ENCODE measurements at places on chromosomes 3 and 15.

DNA sequence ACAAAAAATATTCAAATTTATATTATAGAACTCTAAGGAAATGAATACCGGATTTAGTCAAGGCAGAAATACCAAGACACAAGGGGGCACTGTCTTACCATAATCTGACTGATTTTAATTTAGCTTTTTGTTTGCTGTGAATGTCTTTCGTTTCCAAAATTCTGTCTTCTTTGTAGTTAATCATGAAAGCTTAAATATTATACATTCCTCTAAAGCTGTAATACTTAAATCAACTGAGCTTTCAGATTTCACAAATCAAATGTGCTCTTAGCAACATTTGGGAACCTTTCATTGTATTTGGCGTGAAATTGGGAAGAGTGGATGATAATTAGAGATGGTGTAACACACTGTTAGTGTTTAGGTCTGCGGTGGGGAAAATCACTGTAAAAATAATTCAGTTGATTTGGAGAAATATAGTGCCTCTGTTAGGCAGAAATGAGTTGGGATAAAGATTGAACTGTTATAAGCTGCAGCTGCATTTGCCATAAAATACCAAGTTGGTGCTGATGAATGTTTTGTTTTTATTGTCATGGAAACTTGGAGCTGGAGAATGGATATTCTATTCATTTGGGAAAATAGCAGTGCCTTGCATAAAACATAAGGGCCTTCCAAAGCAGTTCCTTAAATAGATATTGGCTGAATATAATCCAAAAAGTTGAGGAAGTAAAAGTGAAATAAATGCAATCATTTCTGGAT is 228.2 kb downstream of the TCF12 start:
- DNase-seq = no peak

- DNase-seq = no peak
These were observed 76.8 kb downstream of the LEKR1 start for GRCh38 chr3:156902916-156903315.

DNA sequence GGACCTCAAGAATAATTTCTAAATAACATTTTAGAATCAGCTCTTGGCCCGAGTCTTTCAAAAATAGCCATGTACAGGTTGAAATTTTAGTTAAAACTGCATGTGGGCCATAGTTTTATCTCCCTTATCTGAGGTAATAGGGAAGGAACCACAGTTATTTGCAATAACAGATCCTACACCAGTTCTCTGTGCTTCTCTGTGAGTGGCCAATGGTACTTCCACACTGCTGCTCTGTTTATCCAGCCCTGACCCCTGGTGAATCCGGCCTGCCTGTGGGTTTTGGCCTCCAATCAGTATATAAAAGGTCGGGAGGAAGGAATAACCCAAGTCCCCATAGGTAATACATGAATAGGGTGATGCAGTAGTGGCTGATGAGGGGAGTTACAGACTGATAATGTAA is 48.0 kb upstream of the TNIK start:
- no peak for DNase-seq

GRCh38 chr15:88223084-88223483 is 33.5 kb downstream of the NTRK3 start:
- no peak for DNase-seq

DNA sequence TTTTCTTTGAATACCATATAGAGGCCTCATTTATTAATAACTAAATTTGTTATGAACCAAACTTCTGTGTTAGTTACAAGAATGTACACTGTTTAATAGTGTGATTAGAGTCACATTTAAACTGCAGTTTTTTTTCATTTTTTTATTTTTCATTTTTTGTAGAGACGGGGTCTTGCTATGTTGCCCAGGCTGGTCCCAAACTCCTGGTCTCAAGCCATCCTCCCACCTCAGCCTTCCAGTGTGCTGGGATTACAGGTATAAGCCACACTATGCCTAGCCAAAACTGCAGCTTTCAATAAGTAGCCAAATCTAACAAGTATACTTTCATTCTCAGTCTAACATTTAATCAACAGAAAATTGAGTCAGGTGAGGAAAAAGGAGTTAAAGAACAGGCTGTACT is 10.2 kb upstream of the ATP11B start:
- no peak for DNase-seq

- no peak for DNase-seq
These were observed 118.7 kb downstream of the PPM1L start for GRCh38 chr3:160874736-160875135.

DNA sequence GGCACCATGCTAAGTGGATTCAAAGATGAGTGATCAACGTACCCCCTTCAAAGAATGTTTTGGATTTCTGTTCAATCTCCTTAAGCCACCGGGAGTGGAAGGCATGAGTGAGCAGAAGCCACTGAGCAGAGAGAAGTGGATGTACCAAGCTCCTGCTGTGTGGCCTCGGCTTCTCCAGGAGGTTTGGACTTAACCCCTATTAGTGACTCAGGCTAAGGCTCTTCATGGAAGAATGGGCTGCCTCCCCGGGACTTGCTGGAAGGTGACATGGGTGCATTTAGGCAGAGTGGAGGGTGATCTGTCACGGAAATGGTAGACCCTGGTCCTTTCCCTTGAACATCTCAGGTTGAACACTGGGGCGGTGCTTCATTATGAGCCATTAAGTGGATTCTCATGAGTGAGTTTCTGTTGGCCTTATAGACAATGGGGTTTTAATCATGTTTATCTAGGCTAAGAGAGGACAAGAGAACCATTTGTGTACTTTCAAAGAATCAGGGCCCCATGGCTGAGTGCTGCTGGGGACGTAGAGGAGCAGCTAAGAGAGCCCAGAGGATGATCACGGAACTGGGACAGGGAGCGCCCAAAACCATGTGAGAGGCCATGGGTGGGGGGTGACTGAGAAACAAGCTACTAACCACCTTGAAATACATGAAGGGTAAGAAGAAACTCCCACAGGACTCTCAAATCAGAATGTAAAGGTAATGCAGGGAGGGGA is 62.2 kb downstream of the HES1 start:
- no peak for DNase-seq

DNA sequence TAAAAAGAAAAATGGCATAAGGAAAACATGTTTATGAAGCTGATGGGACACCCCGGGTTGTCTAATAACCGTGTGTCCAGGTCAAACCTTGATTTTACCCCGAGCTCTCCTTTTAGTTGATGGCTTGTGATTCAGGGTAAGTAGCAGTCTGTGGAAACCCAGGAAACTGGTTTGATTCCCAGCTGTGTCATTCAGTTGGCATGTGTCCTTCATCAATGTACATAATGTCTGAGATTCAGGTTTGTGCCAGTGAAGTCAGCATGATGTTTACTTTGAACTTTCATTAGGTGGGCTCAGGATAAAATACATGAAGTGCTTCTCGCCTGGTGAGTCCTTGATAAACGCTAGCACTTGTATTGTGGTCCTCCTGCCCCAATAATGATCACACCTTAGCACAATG is 4.3 kb upstream of the COPG1 start:
- DNase-seq = no peak

GRCh38 chr15:63243776-63244175 is 33.6 kb upstream of the APH1B start:
- DNase-seq = no peak

GRCh38 chr15:81166636-81167305 is 29.9 kb upstream of the IL16 start:
- DNase-seq = no peak

GRCh38 chr3:67329358-67329757 is 325.1 kb downstream of the SUCLG2 start:
- DNase-seq = no peak

DNA sequence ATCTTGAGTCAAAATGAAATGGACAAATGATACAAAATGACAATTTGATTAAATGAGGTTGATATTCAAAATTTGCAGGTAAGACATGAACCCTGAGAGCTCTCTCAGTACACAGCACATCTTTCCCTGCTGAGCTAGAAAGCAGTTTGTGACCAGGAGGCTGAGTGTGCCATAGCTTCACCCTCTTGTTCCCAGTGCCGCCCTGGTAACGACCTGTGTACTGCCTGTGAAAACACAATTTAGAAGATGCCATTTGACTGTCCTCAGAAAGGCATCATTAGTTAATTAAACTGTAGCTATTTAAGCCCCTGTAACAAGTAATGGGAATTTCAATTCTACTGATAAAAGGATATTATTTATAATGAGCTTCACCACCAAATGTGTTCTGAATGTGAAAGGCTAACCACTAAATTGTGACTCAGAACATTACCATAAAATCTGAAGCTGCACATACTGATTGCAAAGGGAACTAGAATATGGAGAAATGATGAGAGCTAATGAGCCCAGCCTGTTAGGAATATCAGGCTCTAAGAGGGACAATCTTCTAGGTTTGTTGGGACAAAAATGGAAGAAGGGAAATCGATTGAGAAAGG is 212.9 kb upstream of the ARPP21 start:
- DNase-seq = no peak

- DNase-seq = no peak
These were observed 51.5 kb upstream of the CFAP20DC start for GRCh38 chr3:59101231-59101736.

DNA sequence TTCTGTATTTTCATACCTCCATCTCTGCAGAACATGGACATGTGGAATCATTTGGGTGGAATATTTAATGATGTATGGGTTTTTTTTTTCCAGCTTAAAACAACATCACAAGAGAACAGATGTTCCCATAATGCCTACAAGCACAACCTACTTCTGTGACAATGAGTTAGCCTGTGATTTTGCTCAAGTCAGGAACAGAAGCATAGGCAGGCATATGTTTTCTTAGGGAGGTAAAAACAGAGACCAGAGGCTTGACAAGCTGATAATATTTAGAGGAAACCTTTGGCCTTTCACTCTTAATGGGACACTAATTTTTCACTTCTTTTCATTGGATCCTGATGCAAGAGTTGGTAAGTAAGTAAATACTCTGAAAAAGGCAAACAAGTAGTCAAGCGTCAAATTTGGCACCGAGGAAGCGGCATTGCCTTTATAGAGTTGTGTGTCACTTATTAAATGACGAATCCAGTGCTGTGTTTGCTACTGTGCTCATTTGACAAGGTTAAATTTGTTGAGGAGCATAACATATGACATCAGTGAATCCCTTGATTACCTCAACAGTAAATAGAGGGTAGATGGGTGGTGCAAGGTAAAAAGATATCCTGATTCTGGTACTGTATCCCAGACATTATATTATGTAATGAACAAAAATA is 66.7 kb upstream of the RBMS3 start:
- DNase-seq = no peak

GRCh38 chr3:181086011-181086410 is 96.5 kb upstream of the DNAJC19 start:
- no peak for DNase-seq

- DNase-seq = no peak
These were observed 119.6 kb downstream of the FMN1 start for GRCh38 chr15:33074942-33075341.

GRCh38 chr3:24177201-24177600 is 232.1 kb downstream of the NR1D2 start:
- DNase-seq = no peak

GRCh38 chr3:172666181-172666872 is 44.5 kb downstream of the NCEH1 start:
- DNase-seq = no peak
